AG04449 (cell line): ENCODE measurements at places on chromosomes 12 and 14.

GRCh38 chr12:105231396-105231795 lies 4.6 kb downstream of the APPL2 start:
- DNase-seq, result no peak

DNA sequence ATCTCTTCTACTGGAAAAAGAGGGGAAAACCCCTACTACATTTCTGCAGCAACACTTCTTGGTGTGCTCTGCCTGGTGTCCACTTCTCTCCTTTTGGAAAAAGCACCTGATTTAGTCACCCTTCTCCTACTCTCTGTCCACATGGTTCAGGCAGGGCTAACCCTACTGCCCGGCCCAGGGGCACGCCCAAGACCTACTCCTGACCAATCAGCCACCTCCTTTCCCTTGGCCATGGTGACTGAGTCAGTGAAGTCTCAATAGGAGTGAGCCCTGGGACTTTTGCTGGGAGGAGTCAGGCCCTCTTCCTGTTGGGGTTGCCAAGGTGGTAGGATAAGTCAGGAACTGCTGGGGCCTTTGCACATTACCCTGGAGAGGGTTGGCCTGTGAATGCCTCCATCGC lies 52.5 kb upstream of the MYL2 start:
- DNase-seq, result no peak

- DNase-seq, result no peak
Observed at GRCh38 chr12:28933864-28934527, 215.1 kb upstream of the FAR2 start.

DNA sequence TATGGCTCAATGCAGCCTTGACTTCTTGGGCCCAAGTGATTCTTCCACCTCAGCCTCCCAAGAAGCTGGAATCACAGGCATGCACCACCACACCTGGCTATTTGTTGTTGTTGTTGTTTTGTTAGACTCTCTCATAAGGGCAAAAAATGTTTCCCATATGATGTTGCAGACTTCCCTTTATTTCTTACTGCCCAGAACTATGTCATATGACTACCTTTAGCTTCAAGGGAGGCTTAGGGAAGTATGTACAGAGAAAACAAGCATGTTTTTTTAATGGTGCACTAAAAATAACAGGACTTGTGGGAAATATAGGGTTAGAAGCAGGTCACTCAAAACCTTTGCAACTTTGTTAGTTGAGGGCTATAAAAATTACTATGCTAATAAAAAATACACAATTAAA lies 4.3 kb upstream of the GPR19 start:
- no peak for DNase-seq

GRCh38 chr14:69685716-69686115 lies 74.3 kb downstream of the SUSD6 start:
- DNase-seq, result no peak

GRCh38 chr12:19003141-19003540 lies 126.4 kb upstream of the PLEKHA5 start:
- DNase-seq, result no peak

GRCh38 chr12:51589060-51589459 lies 2.0 kb upstream of the SCN8A start:
- no peak for DNase-seq
